ENCODE measurements at places on chromosomes 16 and 17.

GRCh38 chr16:56918467-56919012, 13.4 kb upstream of the HERPUD1 start:
- no peak for DNase-seq

DNA sequence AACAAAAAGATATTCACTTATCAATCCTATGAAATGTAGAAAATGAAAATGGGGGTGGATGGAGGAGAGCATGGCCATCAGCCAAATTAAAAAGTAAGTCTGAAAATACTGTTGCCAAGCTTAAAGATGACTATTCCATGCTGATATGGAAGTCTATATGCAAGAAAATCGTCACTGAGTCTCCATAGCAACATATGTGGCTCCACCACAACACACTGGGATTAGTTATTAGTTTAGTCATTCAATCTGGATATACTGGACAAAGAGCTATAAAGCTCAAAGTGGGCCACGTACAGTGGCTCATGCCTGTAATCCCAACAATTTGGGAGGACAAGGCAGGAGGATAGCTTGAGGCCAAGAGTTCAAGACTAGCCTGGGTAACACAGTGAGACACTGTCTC, 24.7 kb upstream of the PSMD7 start:
- DNase-seq = no peak

DNA sequence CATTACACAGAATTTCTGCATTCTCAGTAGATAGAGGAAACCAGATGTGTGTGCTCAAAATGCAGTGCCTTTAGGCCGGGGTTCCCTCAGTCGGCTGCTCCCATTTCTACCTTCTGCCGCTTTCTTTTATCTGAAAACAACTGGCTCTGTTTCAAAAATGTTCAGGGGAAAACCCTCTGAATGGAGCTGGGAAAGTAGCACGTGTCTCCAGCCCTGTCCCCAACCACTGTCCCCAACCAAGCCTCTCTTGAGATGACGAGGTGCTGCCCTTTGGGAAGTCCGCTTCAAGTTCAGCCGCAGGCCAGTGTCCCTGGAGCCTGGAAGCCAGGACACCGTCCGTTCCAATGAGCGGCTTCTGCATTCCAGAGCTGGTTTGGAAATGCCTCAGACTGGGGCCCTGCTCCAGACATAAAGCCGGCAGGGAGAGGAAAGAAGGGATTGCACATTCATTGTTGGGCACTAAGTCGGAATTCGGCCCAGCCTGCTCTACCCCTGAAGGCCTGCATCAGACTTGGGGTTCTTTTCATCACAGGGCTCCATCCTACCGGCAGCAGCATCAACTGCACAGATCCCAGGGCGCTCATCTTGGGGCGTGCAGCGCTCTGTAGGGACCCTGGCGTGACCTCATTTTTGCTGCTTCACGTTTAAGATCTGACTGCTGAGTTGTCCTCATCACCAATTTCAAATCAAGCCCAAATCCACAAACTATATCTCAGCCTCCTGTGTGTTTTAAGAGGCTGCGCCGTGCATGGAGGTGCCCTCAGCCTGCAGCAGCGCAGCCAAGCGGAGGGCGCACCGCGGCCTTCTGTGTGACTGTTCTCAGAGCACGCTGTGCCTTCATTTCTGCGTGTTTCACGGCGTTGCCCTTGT, 111.3 kb downstream of the BANP start:
- no peak for DNase-seq

DNA sequence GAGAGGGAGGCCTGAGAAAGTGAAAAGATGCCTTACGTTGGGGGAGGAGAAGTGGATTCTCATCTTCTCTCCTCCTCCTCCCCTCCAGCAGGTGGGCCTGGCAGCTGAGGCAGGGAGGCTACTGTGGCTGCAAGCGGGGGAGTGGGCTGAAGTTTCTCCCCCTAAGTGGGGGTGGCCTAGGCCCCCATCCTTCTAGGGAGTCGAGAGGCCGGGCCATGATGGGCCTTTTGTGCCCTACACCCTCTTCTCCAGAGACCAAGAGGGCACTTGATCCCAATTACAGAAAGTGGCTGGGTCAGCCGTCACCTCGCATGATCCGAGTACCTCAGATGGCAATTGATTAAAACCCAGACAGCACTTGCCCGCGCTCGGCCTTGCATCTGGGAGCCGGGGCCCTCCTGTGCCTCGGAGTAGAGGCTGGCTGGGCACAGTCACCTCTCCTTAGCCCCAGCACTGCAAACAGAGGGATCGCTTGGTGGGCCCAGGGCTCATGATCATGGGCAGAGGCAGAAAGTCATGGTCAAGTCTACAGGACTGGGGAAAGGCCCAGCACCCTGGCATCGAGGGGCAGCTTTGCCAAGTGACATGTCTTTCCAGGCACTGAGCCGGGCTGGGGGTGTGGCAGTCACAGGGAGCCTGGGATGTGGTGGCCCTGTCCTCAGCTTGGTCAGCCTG, 78.3 kb downstream of the IRX5 start:
- no peak for DNase-seq

GRCh38 chr16:50280932-50281331, 14.6 kb downstream of the ADCY7 start:
- DNase-seq = no peak

- no peak for DNase-seq
These were observed 2.5 kb downstream of the TAC4 start for GRCh38 chr17:49845321-49845720.

DNA sequence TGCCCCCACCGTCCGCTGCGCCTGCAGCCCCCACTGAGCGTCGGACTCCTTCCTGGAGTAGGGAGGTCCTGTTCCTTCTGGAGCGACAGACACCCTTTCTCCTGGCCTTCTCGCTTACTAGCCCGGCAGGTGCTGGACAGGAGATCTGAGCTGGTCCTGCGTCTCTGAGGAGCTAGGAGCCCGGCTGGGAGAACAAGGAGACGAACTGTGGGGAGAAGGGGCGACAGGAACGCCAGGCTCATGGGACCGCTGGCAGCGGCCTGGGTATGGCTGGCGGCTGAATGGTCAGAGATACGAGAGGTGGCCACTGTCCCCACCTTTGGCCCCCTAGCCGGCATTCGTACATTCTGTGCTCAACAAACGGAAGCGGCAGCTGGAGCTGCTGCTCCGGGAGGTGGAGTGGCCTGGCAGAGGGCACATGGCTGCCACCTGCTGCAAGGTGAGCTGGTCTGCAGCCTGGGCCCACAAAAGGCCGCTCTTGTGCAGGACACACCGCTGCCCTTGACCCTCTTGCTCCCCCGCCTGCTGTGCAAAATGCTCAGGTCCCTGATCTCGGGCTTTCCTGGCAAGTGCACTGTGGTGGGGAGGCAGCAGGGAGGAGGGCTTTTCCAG, 2066.7 kb downstream of the TP53TG3F start:
- DNase-seq = no peak
